Activated CD4-positive, CD25-positive, alpha-beta regulatory T cell treated with anti-CD3 and anti-CD28 coated beads, Interleukin-2, amount 50 U/mL, for 24 hours (primary cell): ENCODE measurements at places on chromosomes 4 and X.

DNA sequence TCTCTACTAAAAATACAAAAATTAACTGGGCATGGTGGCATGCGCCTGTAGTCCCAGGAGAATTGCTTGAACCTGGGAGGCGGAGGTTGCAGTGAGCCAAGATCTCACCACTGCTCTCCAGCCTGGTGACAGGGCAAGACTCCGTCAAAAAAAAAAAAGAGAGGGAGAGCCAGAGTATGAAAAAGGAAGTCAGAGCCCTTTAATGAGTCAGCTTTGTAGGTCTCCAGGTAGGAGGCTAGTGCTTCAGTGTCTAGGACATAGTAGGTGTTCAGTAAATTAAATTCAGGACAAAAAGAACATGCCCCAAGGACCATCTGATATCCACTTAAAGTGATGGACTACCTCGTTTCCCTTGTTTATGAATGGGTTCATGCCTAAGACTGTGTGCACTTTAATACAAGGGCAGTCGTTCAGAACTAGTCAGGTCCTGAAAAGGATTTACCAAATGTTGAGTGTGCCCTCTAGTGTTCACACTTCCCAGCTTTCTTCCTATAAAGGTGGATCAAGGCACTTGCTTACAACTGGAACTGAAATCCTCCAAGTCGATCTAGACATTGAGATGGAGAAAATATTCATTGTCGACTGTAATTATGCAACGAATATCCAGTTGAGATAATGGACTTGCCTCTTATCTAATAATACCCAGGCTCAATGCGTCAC lies 29.0 kb downstream of the F9 start:
- ATAC-seq = no peak

DNA sequence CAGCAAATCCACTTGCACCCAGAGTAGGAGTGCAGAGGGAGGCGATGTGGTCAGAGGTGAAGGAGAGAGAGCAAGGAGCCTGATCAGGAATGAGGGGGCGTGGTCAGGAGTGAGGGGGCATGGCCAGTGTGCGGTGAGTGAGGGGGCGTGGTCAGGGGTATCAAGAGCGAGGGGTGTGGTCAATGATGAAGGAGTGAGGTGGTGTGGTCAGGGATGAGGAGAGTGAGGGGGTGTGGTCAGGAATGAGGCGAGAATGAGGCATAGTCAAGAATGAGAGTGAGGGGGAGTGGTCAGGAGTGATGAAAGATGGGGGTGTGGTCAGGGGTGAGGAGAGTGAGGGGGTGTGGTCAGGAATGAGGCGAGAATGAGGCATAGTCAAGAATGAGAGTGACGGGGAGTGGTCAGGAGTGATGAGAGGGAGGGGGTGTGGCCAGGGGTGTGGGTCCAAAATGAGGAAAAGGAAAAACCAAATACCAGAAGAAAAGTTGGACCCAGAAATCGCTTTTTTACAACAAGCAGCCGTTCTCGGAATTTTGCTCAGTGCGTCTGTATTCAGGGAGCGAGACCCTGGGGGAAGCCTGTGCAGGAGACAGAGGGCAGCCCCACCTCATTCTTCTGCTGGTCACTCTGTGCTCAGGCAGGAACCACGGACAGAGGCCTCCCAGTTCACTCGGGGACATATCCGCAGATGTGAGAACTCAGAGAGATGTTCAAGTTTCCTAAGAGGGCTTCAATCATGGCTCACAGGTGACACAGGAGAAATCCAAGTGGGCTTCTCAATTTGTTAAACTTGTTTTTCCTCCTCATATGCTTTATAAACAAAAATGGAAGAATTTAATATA lies 47.5 kb downstream of the MAGEA1 start:
- no peak for ATAC-seq

GRCh38 chr4:1474126-1475090 lies 68.2 kb upstream of the NKX1-1 start:
- no peak for ATAC-seq

DNA sequence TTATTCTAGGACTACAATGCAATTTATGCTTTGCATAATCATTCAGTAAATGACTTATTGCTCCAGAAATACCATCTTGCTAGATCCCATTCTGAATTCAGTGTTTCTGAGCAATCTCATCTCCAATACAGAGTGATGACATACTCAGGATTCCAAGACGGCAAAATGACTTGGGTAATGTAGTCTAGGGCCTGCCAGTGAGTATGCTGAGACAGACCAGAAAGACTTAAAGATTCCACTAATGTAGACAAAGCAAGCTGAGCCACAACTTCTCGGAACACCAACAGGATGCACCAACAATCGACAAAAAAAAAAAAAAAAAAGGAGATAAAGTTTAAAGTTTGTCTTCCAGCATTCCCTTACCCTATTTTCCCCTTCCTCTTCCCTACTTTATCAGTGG lies 919 bp upstream of the SEC24B start:
- ATAC-seq = no peak

GRCh38 chr4:107996949-107997788 lies 7.5 kb downstream of the HADH start:
- no peak for ATAC-seq

GRCh38 chrX:154097003-154097588 lies 421 bp downstream of the MECP2 start:
- ATAC-seq = peak; percentile 15

DNA sequence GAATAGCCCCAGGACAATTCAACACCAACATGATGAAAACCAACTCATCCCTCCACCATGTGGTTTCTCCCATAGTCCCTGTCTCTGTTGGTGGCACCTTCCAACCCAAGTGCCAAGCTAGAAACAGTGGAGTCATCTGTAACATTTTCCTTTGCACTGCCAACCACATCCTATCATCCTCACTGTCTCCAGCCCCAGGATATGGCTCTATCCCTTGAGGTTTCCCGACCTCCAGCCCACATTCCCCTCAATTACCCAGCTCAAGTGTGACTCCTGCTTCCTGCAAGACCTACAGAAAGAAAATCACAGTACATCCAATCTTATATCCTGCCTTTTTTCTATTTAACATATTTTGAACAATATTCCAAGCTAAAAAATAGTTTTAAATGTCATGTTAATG lies 24.2 kb downstream of the PNMA6F start:
- no peak for ATAC-seq

DNA sequence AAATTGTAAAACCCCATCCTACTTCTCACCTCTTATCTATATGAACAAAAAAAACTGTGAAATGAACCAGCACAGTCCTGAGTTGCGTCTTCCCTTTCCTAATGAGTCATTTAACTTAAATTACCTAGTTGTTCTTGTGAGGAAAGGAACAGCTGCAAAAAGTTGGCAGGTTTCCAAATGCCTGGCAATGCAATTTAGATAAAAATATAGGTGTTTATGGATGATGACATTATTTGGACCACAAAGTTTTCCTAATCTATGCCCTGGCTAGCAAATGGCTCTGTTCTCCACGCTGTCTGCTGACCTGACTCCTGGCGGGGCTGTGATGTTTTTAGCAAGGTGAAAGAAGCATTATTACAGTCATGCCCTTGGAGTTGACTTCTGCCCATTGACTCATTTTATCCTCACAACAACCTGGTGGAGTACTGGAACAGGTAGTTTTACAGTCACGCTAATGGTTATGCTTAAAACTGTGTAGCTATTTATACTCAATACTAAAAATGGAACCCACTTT lies 29.8 kb upstream of the RELL1 start:
- ATAC-seq = peak; percentile 43

GRCh38 chrX:113935518-113935917 lies 648.4 kb upstream of the HTR2C start:
- no peak for ATAC-seq

- no peak for ATAC-seq
Observed at GRCh38 chrX:9805956-9806355, 19.7 kb downstream of the SHROOM2 start.

DNA sequence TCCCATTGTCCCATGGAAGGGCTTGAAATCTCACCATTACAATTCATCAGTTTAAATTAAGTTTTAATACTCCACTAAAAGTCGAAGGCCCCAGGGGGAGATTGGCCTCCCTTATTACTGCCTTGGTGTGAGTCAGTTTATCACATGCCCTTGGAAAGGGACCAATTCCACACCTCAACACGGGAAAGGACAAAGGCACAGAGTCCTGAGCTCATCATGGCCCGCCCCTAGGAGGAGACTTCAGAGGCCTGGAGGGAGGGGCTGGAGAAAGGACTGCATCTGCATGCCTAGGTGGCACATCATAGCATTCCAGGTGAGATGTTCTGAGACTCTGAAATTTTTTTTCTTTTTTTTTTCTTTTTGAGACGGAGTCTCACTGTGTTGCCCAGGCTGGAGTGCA lies 2.8 kb upstream of the SEL1L3 start:
- no peak for ATAC-seq

GRCh38 chr4:80229128-80229527 lies 31.8 kb downstream of the PRDM8 start:
- no peak for ATAC-seq
